ENCODE measurements at places on chromosomes 11 and 22. TPM values are rescaled to one million over a fixed set of nuclear protein-coding genes. Genes with fewer than 3 reads are reported as not detected.
A peak's percentile ranks its signal among the peaks of the same experiment; 100 is the strongest.

The MFNG gene
- total RNA-seq: 292 TPM

The JAML gene
- total RNA-seq: 73.5 TPM

The ACR gene
- not detected for total RNA-seq

DNA sequence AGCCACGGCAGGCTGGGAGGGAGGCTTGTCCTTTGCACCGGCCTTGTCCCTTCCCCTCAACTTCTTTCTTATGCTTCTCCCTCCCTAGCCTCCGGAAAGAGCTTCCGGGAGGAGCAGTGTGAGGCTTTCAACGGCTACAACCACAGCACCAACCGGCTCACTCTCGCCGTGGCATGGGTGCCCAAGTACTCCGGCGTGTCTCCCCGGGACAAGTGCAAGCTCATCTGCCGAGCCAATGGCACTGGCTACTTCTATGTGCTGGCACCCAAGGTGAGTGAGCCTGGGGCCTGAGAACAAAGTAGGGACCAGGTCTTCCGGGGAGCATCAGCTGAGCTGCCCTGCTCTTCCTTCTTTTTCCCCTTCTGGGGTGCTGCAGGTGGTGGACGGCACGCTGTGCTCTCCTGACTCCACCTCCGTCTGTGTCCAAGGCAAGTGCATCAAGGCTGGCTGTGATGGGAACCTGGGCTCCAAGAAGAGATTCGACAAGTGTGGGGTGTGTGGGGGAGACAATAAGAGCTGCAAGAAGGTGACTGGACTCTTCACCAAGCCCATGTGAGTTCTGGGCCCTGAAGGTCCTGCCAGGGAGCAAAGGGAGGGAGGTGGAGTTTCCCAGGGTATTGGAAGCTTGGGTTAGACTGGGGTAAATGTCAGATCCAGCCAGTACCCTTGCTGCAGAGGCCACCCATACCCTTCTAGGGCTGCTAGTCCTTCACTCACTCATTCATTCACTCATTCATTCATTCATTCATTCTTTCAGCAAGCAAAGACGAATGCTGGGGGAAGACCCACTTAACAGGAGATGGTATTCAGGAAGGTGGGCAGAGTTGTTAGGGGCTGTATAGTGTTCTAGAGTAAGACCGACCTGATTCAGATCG is 22.6 kb downstream of the ADAMTS15 start:
- no peak for DNase-seq

DNA sequence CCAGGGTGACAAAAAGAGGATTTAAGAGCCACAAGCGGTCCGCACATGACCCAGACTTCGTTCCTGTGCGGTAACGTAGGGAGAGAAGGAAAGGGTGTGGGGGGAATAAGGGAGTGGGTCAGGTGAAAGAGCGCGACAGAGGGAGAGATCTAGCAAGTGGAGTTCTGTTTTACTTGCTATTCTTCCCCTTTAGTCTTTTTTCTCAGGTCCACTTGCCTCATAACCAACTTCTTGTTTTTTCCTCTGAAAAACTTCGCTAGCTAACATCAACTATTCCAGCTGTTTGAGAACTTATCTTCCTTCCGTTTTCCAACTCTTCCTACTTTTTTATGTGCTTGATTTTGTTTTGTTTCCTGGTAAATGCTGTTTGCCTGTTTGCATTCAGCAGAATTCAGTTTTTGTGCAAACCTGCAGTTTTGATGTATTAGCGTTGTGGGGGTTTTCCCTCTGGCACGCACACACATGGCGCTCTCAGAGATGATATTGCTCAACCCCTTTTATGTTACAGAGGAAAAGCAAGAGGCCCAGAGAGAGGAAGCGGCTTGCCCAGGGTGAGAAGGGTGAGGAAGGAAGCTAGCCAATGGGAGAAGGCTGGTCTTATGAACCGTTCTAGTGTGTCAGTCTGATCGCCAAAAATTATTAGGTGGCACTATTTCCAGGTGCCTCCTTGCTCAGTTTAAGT is 592 bp upstream of the CTSC start:
- DNase-seq: peak; percentile 44

The SCGB2A2 gene
- total RNA-seq: not detected

GRCh38 chr11:116650052-116650451 is 122.7 kb downstream of the BUD13 start:
- no peak for DNase-seq

The RPS6KA4 gene
- 43.7 TPM for total RNA-seq

GRCh38 chr11:20056950-20057943 is 103.0 kb downstream of the DBX1 start:
- DNase-seq: no peak

- DNase-seq: no peak
Measured at GRCh38 chr11:12216041-12216451, 105.7 kb downstream of the MICAL2 start.

DNA sequence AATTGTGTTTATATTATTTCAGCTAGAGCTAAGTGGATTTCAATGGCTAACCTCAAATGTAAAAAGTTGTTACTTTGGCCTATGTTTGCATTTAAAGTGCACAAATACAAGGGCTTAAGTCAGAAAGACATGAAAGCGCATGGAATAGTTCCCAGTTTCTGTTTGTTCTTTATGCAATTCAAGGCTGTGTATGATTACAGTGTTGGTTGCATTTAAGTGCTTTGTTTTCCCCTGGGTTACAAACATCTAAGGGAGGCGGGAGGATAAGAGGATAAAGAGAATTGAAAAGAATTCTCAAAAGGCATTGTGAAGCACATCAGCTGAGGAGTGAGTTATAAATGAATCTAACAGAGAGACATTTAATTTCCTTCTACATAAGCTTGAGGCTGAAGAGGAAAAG is 453.4 kb downstream of the NTM start:
- no peak for DNase-seq

The OR52I1 gene
- total RNA-seq: not detected

- DNase-seq: no peak
Measured at GRCh38 chr11:120054016-120054752, 83.7 kb downstream of the TRIM29 start.

The IFITM10 gene
- total RNA-seq: 1.8 TPM

GRCh38 chr22:47435204-47435487 is 672.7 kb downstream of the TBC1D22A start:
- no peak for DNase-seq

The KLHDC7B gene
- 5.9 TPM for total RNA-seq

GRCh38 chr11:44613153-44613552 is 47.7 kb downstream of the CD82 start:
- DNase-seq: no peak

The PGM2L1 gene
- total RNA-seq: 15.0 TPM

The ANO9 gene
- 120 TPM for total RNA-seq

DNA sequence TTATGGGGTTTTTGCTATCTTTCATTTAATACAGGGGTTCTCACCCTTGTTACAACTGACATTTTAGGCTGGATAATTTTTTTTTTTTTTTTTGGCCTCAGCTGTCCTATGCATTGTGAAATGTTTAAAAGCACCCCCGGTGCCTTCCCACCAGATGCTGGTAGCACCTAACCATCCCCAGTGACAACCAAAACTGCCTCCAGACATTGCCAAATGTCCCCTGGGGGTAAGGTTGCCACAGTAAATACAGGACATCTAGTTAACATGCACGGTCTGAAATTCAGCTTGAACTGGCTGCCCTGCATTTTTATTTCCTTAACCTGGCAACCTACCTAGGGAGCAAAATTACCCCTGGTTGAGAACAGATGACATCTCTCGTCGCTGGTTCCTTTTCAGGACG is 72.4 kb downstream of the CYTH4 start:
- DNase-seq: no peak

GRCh38 chr22:45678961-45679912 is 7.6 kb downstream of the ATXN10 start:
- no peak for DNase-seq

DNA sequence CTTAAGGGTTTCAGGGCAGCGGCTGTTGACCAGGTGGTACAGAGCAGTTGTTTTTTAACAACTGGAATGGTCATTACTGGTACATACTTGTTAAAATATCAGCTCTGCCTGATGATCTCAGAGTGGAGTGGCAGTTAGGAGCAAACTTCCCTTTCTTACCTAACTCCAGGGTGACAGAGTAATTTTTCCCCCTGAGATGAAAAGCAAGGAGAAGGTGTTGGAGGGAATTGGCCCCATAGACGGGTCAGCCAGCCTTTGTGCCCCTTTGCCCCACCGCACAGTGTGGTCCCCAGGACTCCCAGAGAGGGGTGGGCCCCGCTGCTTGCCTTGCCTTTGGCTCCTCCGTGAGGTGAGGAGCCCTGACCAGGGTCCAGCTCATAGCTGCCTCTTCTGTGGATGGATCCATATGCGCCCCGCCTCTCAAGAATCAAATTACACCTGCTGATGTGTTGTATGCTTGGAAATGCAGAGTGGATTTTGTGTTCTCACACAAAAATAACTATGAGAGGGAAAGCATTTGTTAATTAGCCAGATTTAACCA is 27.0 kb upstream of the SORL1-AS1 start:
- no peak for DNase-seq

The KDELR3 gene
- 0.20 TPM for total RNA-seq

DNA sequence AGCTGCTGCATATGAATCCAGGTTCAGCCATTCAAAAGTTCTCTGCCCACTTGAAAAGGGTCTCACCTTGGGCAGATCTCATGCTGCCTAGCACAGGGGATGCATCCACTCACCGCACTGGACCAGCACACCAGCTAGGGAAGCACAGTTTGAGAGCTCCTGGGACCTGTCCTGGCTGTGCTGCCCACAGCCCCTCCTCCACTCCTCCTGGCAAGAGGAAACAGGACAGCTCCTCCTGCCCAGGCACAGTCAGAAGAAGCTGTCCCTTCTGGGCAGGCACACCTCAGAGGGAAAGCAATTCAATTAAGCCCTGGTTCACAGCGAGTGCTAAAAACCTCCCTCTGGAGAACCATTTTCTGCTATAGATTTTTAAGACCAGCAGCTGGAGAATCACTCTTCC is 146.7 kb downstream of the ST3GAL4 start:
- DNase-seq: no peak

The EIF3L gene
- total RNA-seq: 516 TPM

DNA sequence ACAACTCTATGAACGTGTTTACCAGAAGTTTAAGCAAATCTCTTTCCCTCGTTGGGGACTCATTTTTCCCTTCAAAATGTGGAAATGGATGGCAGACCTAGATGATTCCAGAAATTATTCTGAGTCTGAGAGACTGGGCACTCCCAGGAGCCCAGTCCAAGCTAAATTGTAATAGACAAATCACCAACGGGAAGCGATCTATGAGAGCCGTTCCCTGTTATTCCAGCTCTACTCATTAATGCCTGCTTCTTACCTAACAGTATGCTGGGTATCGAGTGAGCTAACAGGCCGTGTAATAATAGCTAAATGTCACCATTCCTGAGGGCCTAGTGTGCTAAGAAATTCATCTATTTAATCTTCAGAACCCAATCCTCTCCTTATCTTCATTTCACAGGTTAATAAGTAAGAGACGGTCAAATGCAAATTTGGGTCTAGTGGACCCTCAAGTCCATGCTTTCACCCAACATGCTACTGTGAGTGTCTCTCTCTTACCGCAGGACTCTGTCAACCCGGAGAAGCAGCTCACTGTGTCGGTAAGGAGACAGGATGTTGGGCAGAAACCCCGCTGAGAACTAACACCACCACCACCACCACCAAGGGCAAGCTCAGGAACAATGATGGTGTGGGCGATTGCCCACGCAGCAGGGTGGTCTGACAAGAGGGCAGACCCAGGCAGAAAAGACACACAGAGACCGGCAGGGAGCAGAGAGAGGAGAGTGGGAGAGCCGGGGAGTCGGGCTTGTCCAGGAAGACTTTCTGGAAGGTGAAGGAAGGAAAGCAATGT is 57.1 kb upstream of the TIMP3 start:
- no peak for DNase-seq

GRCh38 chr11:75174781-75175370 is 24.0 kb downstream of the SLCO2B1 start:
- DNase-seq: no peak

GRCh38 chr11:124944565-124944964 is 8.7 kb upstream of the HEPACAM start:
- DNase-seq: no peak

The GUCY1A2 gene
- 0.10 TPM for total RNA-seq

DNA sequence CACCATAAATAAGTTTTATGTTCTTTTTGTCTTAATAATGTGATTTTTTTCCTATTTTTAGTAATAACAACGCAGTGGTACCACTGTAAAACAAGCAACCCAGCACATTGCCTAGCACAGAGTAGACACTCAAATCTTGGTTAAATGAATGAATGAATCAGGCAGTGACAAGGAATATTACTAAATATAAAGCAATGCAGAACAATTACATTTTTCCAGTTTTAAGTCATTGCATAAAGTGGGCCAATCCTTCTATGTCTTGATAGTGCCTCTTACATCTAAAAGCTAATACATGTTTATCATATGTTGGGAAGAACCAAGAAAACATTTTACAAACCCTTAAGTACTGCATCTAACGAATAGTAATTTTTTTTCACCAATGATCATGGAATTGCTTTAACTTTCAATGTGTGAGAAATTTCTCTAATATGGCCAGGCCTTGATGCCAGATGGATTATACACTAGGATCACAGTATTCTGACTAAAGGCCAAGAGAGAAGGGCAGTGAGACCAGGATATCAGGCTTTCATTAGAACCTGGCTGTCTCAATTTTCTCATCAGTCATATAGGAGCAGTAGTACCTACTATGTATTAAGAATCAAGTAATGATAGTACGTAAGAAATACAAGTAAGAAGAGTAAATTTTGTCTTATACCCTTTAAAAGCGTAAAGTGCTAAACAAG is 88.5 kb downstream of the TRIM44 start:
- no peak for DNase-seq

DNA sequence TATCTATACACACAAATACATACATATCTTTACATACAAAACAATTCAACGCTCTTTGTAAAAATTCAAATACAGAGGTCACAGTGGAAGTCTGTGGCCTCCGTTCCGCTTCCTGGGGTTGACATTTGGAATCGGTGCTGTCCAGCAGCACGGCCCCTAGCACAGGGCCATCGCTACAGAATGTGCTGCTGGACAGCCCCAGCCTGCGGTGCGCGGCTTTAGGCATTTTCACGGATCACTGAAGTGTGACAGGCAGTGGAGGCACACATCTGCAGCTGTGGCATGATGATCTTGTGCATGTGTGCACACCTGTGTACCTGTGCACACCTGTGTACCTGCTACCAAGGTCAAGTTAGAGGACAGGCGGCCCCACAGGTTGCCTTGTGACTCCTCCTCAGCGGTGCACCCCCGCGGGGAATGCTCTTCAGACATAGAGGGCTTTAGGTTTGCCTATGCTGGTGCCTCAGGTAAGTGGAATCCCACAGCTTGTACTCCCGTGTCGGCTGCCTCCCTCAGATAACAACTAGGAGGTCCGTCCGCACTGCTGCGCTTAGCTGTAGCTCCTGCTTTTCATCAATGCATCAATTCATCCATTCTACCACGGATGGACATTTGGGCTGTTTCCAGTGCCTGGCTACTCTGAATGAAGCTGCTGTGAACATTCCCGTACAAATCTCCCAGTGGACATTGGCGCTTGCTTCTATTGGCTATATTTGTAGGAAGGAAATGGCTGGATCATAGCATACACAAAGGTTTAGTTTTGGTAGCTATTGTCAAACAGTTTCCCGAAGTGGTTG is 29.9 kb downstream of the GAL start:
- no peak for DNase-seq
